Activated CD8-positive, alpha-beta memory T cell treated with anti-CD3 and anti-CD28 coated beads for 1 hour (primary cell): ENCODE measurements at places on chromosomes 1 and 21.

DNA sequence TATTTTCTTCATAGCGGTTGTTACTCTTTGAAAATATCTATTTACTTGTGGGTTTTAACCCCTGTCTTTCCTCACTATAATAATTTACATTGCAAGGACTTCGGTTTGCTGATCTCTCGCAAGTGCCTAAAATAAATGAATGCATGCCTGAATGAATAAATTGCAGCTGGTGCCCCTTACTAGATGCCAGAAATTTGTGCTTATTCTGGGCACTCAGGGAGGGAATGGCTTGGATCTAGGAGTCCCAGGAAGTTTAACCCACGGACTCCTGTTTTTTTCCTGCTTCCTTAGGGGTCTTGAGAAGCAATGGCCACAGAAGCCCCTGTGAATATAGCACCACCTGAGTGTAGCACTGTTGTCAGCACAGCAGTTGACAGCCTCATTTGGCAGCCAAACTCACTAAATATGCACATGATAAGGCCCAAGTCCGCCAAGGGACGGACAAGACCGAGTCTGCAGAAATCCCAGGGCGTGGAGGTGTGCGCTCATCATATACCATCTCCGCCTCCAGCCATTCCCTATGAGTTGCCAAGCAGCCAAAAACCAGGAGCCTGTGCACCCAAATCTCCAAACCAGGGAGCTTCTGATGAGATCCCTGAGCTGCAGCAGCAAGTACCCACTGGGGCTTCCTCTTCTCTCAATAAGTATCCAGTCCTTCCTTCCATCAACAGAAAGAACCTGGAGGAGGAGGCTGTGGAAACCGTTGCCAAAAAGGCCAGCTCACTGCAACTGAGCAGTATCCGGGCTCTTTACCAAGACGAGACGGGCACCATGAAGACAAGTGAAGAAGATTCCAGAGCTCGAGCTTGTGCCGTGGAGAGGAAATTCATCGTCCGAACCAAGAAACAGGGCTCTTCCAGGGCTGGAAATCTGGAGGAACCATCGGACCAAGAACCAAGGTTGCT, 4.2 kb upstream of the PLA2G2C start:
- DNase-seq: no peak

DNA sequence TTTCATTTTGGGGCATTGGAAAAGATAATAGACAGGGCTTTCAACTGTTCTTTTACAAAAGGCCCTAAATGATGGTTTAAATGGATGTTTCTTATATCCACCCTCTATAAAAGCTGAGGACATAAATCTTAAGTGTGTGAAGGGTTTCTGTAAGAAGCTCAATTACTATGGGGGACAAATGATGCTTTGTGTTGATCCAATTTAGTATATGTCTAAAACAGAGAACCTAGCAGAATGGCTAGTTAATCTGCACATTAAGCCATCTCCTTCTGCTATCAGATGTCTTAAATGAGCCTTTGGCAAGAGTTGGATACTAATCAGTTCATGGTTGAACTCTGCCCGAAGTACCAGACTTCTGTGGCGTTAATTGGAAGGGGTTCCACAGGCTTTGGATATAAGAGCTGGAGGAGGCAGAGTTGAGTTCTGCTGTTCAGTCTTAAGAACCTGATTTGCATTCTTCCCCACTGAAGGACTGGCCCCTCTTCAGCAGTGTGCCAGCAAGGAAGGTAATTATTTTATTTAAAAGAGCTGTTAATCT, 43.1 kb downstream of the PTGFRN start:
- DNase-seq: no peak

DNA sequence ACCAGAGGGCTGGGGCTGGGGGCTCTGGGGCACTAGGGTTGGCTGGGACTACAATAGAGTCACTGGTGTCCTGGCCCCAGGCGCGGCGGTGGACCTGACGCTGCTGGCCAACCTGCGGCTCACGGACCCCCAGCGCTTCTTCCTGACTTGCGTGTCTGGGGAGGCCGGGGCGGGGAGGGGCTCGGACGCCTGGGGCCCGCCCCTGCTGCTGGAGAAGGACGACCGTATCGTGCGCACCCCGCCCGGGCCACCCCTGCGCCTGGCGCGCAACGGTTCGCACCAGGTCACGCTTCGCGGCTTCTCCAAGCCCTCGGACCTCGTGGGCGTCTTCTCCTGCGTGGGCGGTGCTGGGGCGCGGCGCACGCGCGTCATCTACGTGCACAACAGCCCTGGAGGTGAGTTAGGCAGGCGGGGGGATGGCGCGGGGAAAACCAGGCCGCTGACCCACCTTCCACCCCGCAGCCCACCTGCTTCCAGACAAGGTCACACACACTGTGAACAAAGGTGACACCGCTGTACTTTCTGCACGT, 4.1 kb downstream of the TIE1 start:
- DNase-seq: no peak

DNA sequence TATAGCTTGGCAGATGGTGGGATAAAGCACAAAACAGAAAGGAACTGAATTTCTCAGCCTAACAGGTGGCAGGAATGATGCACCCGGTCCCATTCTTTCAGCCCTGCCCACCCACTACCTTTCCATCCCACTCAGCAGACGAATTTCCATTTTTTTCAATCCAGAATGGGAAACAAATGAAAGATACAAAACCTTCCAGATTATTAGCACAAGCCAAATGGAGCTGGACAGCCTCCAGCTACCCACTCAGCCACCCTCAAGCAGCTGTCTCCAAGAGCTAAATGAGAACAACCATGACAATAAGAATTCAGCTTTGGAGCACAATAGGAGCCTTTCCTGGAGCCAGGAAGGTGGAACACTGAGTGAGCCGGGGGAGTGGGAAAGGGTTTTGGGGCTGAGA, 96.3 kb upstream of the ST6GALNAC5 start:
- no peak for DNase-seq

DNA sequence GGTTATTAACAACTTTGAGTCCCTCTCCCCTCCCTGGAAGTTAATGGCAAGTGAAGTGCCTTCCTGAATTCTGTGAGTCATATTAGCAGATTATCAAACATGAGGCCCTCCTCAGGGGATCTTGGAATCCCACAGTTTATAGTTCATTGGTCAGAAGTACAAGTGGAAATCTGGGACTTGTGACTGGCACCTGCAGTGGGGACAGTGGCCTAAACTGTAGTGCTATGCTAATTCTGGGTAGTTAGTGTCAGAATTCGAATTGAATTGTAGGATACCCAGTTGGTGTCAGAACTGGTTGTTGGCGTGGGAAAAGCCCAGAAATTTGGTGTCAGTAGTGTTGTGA, 26.2 kb downstream of the ZYG11B start:
- no peak for DNase-seq

- no peak for DNase-seq
These were observed 439.6 kb upstream of the ADAMTS5 start for GRCh38 chr21:27406300-27407009.

- no peak for DNase-seq
These were observed 123.5 kb downstream of the PATJ start for GRCh38 chr1:61865646-61866220.

- no peak for DNase-seq
These were observed 725.4 kb upstream of the RGS18 start for GRCh38 chr1:191432817-191433216.

GRCh38 chr1:21931171-21932093, 5.7 kb downstream of the HSPG2 start:
- DNase-seq: no peak

GRCh38 chr1:51301844-51302162, 28.6 kb downstream of the TTC39A start:
- no peak for DNase-seq

- DNase-seq: no peak
These were observed 27.0 kb downstream of the SIM2 start for GRCh38 chr21:36725793-36726386.

GRCh38 chr1:53278298-53278725, 40.0 kb upstream of the MAGOH start:
- peak; percentile 22 for DNase-seq

DNA sequence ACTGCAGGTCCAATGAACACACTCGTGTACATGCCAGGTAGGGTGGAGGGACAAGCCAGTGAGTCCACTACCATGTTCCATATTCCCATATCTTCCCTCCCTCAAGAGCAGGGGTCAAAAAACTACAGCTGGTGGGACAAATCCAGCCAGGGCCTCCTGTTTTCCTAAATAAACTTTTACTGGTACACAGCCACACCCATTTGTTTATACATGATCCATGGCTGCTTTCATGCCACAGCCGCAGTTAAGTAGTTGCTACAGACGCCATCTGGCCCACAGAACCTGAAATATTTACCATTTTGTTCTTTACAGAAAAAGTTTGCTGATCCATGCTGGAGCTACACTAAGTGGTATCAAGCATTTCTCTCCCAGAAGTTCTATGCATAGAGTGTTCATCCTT, 42.4 kb downstream of the CASQ2 start:
- DNase-seq: no peak

- DNase-seq: no peak
These were observed 144.4 kb upstream of the USP24 start for GRCh38 chr1:55359611-55360010.

DNA sequence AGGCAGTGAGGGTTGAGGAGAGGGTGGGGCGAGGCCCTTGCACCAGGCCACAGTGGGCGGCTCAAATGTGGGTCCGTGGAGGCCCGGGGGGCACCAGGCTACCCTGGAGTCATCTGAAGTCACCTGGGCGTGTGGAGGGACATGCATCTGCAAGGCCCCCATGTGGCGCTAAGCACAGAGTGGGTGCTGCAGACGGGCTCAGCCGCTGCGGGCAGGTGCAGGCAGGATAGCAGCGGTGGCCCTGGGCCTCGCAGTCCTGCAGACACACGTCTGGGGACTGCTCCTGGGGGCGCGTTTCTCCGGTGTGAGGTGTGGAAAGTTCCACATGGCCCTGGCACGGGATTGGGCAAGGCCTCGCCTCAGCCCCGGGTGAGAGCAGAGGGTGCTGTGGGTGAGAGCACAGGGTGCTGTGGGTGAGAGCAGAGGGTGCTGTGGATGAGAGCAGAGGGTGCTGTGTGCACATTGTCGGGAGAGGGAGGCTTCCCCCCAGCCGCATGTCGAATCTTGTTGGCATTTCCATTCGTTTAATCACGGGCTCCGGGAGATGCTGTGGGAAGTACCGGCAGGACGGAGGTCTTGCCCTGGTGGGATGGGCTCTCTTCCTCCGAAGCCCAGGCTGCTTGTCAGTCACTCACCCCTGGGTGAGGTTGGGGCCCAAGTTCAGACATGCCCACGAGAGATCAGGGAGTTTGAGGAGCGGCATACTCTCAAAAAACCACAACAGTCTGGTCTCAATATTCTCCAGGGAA, 46.5 kb downstream of the TP73 start:
- DNase-seq: no peak

DNA sequence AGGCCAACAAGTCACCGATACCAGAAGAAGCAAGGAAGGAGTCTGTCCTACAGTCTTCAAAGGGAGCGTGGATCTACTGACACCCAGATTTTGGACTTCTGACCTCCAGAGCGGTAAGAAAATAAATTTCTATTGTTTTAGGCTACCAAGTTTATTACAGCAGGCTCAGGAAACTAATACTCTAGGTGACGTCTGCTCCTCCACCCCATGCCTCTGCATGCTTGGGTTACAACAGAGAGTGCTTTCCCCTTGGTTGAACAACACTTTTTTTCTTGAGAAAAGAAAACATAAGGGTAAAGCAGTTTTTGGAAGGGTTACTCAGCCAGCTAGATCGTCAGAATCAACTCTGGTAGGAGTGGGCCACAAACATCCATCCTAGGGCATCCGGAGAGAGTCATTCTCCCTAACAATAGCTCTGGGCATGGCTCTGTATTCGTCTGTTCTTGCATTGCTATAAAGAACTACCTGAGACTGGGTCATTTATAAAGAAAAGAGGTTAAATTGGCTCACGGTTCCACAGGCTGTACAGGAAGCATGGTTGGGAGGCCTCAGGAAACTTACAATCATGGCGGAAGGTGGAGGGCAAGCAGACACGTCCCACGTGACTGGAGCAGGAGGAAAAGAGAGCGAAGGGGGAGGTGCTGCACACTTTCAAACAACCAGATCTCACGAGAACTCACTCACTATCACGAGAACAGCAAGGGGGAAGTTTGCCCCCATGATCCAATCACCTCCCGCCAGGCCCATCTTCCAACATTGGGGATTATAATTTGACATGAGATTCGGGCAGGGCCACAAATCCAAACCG, 22.2 kb upstream of the DNAJC11 start:
- no peak for DNase-seq

DNA sequence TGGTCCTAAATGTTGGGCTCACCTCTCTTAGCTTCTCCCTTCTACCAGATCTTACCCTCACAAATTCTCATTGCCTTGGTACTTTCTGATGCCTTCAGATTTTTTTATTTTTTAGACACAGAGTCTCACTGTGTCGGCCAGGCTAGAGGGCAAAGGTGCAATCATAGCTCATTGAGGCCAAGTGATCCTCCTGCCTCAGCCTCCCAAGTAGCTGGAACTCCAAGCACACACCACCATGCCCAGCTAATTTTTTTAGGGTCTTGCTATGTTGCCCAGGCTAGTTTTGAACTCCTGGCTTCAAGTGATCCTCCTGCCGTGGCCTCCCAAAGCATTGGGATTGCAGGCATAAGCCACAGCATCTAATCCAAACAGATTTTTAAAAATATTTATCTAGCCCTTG, 69.4 kb downstream of the ZSWIM5 start:
- DNase-seq: no peak

- DNase-seq: no peak
These were observed 58.9 kb upstream of the GNG4 start for GRCh38 chr1:235708390-235708962.

- no peak for DNase-seq
These were observed 159.0 kb downstream of the BARHL2 start for GRCh38 chr1:90558126-90558525.

GRCh38 chr1:228836427-228836826, 101.1 kb downstream of the RHOU start:
- DNase-seq: no peak

DNA sequence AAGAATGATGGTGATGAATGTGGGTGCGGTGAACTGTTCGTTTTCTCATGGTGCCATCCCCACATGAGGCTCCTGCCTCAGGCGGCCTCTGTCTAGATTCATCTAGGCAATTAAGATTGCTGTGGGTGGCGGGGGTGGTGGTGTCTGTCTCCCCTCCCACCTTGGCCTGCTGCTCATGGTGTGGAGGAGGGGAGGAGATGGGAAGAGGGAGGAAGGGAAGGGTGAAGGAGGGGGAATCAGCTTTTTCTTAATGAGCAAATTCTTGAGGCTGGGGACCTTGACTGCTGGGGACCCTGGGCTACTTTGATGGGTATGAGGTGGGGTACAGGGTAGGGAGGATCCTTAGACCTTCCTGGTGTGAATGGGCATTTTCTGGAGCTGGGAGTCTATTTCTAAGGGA, 55.8 kb downstream of the H3-3A start:
- no peak for DNase-seq

GRCh38 chr1:87307306-87307705, 21.4 kb upstream of the LMO4 start:
- no peak for DNase-seq
